ENCODE measurements at places on chromosomes 3 and 15.

DNA sequence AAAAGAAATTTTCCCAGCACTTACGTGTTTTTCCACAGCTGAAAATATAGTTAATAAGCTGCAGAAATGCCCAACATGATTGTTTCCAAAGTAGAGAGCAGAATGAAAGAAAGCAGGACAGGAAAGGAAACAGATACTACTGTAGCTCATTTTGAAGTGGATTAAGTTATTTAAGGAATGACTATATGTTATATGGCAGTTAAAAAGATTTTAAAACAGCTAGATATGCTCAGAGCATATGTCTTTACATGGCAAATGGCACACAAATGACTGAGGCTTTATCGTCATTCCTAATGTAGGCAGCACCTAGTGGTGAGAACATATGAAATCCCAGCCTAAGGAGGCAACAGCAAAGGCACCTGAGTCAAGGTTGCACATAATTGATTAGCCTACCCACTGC lies 106.6 kb upstream of the SEMA6D start:
- no peak for DNase-seq

GRCh38 chr15:90838139-90838538 lies 30.2 kb upstream of the FURIN start:
- no peak for DNase-seq

DNA sequence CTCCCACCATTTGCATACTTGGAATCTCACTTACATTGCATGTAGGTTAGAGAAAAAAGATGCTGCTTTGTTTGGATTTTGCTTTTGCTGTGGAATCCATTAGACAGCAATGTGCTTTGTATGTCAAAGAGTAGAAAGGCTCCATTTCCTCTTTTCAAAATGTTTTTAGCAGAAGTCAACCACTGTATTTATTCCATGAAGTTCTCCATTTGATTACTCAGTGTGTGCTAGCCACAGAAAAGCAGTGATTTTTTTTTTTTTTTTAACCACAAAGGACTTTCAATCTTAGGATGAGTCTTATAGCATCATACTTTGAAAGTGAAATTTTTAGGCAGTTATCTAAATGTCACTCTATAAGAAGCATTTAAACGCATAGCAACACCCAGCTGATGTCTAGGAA lies 285.0 kb upstream of the ADAMTS9 start:
- no peak for DNase-seq

DNA sequence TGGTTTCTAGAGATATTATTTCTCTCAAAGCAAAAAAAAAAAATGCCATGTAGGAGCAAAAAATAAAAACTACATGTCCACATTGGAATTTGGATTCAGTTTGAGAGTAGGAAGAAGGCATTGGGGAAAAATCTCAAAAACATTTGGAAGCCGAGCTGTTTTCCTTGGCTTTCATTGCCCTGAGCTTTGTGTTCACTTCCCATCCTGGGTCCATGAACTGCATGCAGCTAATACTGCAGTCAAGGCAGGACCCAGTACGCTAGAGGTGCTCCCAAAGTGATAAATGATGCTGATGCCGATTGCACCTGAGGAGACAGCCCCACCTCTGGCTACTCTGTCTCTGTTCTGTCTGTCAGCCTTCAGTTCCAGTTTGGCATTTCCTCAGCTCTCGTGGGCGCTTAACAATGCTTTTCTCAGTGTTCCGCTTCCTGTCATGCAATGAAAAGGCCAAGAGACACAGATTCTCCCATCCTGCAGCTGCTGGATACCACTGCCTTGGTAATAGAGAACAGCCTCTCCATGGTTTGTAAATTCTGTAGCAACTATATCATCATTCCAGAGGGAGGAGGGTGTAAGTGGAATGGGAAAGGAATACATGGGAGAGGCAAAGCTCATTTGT lies 181.8 kb downstream of the RYR3 start:
- DNase-seq, result no peak

DNA sequence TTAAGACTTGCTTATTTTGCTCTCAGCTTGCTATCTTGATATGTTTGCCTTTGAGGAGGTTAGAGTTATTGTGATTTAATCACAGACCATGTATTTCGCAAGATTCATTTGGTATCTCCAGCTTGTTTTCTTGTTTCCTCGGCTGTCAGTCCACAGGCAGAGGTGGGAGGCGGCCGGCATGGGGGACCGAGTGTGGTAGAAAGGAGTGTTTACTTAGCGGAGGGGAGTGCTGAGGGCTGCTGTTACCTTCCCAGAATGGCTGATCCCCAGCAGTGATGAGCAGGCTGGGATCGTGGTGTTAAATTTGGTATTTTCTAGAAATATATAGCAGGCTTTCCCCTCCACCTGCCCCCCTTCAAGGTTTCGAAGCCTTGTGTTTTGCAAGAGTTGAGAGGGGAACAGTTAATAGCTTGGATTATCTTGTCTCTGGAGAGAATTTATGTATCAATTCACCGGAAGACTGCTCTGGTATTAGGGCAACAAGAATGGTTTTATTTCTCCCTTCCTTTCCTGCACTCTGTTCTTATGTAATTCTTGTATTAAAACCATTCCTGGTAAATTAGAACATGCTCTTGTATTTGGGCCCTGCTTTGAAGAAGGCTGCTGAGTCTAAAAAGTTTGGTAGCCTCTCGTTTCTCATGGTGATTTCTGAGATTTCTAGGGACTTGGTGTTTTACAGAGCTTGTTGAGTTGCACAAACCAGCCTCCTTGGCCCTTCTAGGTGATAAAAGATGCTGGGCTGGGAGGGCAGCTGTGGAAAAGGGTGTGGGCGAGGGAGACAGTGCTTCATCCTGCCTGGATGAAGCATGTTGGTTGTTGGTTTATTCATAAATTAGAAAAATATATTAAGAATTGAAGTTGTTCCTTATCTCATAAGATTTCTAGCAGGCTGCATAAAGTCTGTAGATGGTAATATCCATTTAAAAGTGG lies 151.4 kb downstream of the IGF1R start:
- peak; percentile 9 for DNase-seq

DNA sequence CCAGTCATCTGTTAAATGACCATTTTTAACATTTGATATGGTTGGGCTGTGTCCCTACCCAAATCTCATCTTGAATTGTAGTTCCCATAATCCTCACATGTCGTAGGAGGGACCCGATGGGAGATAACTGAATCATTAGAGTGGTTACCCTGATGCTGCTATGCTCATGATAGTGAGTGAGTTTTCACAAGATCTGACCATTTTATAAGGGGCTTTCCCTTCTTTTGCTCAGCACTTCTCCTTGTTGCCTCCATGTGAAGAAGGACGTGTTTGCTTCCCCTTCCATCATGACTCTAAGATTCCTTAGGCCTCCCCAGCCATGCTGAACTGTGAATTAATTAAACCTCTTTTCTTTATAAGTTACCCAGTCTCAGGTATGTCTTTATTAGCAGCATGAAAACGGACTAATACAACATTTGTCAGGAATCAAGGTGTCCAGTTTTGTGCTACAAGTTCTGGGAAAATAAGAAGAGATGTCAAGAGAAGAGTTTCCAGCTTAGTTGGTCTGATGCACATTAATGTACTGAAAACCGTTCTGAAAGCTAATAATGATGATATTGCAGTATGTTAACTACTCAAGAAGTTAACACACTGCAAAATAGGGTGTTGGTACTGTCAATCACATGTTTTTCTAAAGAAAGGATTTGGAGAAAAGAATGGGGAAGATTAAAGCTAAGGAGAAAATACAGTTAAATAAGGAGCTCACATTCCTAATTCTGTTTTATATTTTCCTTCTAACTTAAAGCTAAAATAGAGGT lies 67.9 kb downstream of the ATP8B4 start:
- DNase-seq, result no peak

GRCh38 chr3:11060500-11061251 lies 68.1 kb downstream of the SLC6A1 start:
- peak; percentile 29 for DNase-seq

GRCh38 chr3:39528844-39529243 lies 61.4 kb downstream of the MOBP start:
- no peak for DNase-seq

GRCh38 chr3:18840535-18841137 lies 307.7 kb upstream of the KCNH8 start:
- no peak for DNase-seq

GRCh38 chr3:71972031-71972430 lies 187.1 kb upstream of the PROK2 start:
- DNase-seq, result peak; percentile 77

DNA sequence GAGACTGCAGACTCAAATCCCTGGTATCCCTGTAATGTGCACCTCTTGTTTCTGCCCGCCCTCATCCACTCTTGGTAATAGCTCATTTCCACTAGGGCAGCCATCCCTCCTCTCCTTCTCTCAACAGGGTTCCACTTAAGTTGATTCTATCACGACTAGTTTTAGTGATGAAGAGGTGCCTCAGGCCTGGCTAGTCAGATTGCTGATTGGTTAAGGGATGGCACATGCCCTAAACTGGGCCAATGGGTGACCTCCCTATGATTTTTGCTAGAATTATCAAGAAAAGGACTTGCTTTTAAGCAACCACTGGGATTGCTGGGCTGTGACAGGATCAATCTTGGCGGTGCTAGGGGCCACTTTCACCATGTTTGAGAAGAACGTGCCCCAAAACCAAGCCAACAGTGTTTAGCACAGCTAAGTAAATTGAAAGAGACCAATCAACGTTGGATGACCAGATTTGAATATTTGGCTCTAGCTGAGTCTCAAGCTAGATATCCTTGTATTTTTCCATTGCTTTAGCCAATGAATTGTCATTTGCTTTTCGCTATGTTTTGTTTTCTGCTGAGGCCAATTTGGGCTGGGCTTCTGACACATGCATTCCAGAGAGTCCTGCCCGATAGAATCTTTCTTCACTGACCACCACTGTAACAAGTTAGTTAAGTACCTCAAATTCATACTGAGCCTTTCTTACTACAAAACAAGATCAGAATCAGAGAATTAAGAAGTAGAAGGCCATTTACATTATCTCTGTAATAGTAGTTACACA lies 131.0 kb downstream of the PDZRN3 start:
- peak; percentile 67 for DNase-seq

DNA sequence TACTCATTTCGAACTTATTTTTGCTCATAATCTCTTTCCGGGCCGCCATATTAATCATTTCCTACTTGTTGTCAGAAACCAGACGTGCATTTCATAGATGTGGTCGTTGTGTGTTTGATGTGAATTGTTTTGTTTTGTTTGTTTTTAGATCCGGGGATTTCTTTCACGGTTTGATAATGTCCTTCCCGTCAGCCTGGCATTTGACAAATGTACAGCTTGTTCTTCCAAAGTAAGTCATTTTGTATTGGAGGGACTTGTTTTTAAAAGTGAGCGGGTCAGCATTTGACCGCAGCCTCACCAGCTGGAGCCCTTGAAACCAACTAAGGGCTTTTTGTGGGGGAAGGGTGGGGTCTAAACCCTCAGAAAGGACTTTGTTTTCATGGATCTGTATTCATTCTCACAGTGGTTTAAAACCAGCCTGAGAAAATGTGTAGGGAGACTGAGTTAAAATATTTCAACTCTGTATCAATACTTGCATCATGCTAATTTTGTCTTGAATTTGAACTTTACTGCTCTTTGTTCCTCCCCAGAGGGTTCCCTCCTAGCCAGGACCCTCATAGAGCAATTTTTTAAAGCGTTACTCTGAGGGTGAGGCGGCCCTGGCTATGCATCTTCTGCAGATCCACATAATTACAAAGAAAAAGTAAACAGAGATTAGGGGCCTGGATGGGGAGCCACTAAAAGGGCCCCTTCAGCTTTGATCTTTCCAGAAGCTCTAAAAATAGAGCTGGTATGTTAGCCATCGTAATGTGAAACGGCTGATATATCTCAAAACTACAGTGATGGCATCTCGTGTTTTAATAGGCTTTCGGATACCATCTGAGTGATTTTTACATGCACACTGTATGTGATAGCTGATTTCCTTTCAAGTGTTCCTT lies 107.9 kb downstream of the ATG7 start:
- DNase-seq, result no peak

DNA sequence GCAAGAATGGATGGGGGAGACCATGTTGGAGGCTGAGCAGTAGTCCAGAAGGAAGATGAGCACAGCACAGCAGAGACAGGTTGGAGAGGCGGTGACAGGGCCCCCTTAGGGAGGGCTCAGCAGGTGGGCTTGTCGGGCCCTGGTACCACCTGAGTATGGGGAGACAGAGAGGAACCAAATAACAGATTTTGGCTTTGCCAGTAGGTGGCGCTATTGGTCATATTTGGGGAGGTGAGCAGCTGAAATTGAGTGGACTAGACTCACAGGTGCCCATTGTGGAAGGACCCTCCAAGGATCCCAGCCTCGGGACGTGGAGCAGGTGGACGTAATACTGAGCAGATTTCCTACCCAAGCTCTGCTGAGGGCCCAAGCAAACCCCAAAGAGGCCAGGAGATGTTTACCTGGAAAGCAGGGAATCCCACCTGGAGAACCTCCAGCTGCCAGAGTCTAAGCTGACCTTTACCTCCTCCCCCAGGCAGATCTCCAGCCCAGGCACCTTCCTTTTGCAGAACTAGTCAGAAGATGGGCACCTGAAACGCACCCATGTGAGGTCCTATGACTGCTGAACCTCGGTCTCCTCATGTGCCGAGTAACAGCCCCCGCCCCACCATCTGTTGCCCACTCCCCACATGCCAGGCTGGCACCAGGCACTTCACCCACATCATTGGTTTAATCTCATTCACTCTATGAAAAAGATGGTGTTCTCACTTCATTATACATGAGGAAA lies 24.6 kb upstream of the CORO2B start:
- DNase-seq, result peak; percentile 24

GRCh38 chr15:68259883-68260282 lies 17.7 kb upstream of the FEM1B start:
- DNase-seq, result no peak

DNA sequence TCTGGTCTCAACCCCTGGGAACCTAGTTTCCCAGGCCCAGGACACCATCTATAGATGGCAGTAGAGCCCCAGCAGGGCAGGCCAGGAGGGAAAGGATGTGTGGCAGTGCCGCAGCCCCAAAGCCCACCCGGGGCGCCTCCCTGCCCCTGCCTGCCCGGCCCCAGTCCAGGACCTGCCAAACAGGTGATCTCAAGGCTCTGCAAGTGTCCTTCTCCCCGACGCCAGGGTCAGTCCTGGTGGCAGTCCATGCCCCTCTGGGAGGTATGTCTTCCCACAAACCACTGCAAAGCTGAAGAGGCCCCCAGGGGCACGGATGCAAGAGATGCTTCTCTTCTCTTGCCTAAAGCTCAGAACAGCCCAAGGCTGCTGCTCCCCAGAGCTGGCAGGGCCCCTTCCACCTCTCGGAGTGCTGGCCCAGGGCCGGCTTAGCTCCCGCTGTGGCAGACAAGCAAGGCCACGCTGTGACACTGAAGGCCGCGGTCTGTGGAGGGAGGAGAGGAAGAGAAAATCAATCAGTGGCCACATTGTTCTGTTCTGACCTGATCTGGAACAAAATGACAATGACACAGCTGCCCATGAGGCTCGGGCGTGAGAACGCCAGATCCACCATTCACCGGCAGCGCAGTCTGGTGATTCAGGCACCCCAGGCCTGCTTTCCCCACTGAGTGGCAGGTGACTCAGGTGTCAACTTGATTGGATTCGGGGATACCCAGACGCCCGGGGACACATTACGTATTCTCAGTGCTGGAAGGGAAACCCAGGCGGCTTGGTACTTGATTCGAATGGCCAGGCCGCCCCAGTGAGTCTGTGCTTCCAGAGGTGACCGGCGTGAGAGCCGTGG lies 34.0 kb downstream of the KLHL25 start:
- DNase-seq, result no peak

GRCh38 chr3:46713050-46713897 lies 4.4 kb downstream of the PRSS50 start:
- DNase-seq, result no peak
